ENCODE measurements at places on chromosomes 6 and 20. TPM values are rescaled to one million over a fixed set of nuclear protein-coding genes. Genes with fewer than 3 reads are reported as not detected.

- no peak overlapping the region for H3K27ac ChIP-seq
- no peak for DNase-seq
- H3K4me1 ChIP-seq: no peaks in the 10 kb centered on the region
- no peak overlapping the region for H3K4me3 ChIP-seq
- no peaks in the 10 kb centered on the region for H3K27me3 ChIP-seq
- no peaks in the 10 kb centered on the region for H3K36me3 ChIP-seq
These were observed 132.3 kb downstream of the PDE7B start for GRCh38 chr6:135983718-135984343.

DNA sequence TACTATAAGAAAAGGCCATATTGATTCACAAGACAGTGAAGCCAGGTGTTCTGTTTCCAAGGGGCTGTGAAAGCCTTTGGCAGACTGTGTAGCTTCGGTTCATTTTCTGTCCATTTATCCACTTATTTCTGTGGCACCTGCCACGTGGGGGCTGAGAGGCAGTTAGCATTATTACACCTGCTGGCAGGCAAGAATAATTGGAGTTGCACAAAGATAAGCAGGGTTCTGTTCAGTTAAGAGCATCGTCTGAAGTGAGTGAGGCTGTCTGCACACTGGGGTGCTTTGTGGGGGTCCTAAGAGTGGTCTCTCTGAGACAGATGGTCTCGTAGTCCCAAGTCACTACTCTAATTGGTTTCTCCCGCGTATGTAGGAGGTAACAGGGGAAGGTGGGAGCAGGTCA is 60.6 kb upstream of the CCN6 start:
- no peak overlapping the region for H3K27ac ChIP-seq
- H3K4me1 ChIP-seq: 0 out of 2 replicates have a peak, but pooled peaks cover 12% of the 10 kb centered on the region
- no peaks in the 10 kb centered on the region for H3K27me3 ChIP-seq
- DNase-seq: no peak
- H3K36me3 ChIP-seq: no peaks in the 10 kb centered on the region

- no peak overlapping the region for H3K27ac ChIP-seq
- no peaks in the 10 kb centered on the region for H3K4me1 ChIP-seq
- DNase-seq: peak; percentile 73
These were observed 41.5 kb upstream of the ADGRF1 start for GRCh38 chr6:47083586-47084047.

DNA sequence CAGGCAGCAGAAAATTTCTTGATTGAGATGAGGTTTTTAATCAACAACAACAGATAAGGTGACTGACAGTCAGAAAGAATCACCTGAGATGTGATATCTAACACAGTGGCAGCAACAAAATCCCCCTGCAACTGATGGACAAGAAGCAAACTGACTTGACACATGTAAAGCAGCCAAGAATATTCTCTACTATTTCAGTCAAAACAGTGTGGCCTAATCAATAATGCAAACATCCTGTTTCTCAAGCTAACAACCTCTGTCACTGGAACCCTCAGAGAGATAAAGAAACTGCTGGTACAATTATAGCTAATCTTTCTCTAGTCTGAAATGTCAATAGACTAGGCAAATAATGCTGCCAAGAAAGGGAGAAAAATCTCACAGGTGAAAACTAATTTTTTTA is 4.6 kb upstream of the CGA start:
- no peak overlapping the region for H3K4me3 ChIP-seq
- no peaks in the 10 kb centered on the region for H3K36me3 ChIP-seq
- no peaks in the 10 kb centered on the region for H3K27me3 ChIP-seq
- no peaks in the 10 kb centered on the region for H3K4me1 ChIP-seq

DNA sequence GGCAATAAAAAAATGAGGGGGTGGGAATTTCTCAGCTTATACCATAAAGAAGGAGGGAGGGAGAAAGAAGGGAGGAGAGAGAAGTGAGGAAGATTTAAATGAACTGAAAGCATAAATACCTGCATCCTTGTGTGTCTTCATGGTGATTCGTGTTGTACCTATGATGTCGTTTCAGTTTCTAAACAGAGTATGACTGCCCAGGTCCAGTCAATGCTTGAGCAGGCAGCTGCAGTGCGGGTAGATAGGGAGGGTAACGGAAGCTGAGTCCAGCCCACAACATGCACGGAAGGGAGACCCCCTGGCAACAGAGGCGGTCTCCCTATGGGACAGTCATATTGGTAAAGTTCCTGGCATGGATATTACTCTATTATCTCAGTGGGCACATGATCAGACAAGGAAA is 184.5 kb downstream of the KIF16B start:
- no peaks in the 10 kb centered on the region for H3K27me3 ChIP-seq
- H3K27ac ChIP-seq: no peak overlapping the region
- H3K36me3 ChIP-seq: no peaks in the 10 kb centered on the region
- no peaks in the 10 kb centered on the region for H3K4me1 ChIP-seq
- H3K4me3 ChIP-seq: no peak overlapping the region

- no peak for DNase-seq
- peak overlapping the region; percentile 17 for H3K27ac ChIP-seq
- H3K36me3 ChIP-seq: no peaks in the 10 kb centered on the region
These were observed 90.5 kb upstream of the ATXN1 start for GRCh38 chr6:16851758-16852157.

- H3K27ac ChIP-seq: no peak overlapping the region
- no peak for DNase-seq
- H3K4me1 ChIP-seq: no peaks in the 10 kb centered on the region
- H3K27me3 ChIP-seq: no peaks in the 10 kb centered on the region
- peaks cover 3% of the 10 kb centered on the region for H3K36me3 ChIP-seq
These were observed 37.0 kb upstream of the SAMHD1 start for GRCh38 chr20:36988494-36988966.

SYCP2L gene
- polyA plus RNA-seq: 0.82 TPM

ETV7 gene
- polyA plus RNA-seq: 0.31 TPM

CENPQ gene
- 2.5 TPM for polyA plus RNA-seq

SLC17A1 gene
- polyA plus RNA-seq: not detected

GPLD1 gene
- 1.5 TPM for polyA plus RNA-seq

GRCh38 chr6:31556307-31556706 is 8.9 kb downstream of the NFKBIL1 start:
- no peaks in the 10 kb centered on the region for H3K27me3 ChIP-seq
- peaks cover 30% of the 10 kb centered on the region for H3K36me3 ChIP-seq
- peaks cover 17% of the 10 kb centered on the region for H3K4me1 ChIP-seq
- no peak for DNase-seq
- no peak overlapping the region for H3K4me3 ChIP-seq

DNA sequence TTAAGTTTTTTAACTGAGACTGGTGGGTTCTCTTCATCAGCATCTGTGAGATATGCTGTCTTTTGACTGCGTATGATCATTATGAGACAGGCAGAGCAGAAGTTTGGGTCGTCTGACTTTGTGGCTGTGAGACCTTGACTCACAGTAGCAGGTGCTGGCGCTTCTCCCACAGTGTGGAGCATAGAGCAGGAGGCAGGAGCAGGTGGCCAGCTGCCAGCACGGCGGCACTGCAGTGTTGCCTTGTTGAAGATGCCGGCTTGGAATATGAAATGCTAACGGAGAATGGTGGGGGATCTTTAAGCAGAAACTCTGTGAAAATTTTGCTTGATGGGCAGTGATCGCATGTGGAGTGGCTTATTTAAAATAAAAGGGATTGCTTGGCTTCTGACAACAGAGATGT is 105.0 kb downstream of the TIAM2 start:
- peaks cover 4% of the 10 kb centered on the region for H3K36me3 ChIP-seq
- H3K4me3 ChIP-seq: no peak overlapping the region
- H3K27ac ChIP-seq: no peak overlapping the region
- no peaks in the 10 kb centered on the region for H3K27me3 ChIP-seq
- no peak for DNase-seq
- peaks cover 9% of the 10 kb centered on the region for H3K4me1 ChIP-seq

GRCh38 chr6:43013097-43013842 is 476 bp downstream of the MEA1 start:
- H3K36me3 ChIP-seq: peaks cover 50% of the 10 kb centered on the region
- H3K4me1 ChIP-seq: peaks cover 3% of the 10 kb centered on the region
- no peak for DNase-seq

- H3K4me3 ChIP-seq: no peak overlapping the region
- no peak overlapping the region for H3K27ac ChIP-seq
- DNase-seq: no peak
- no peaks in the 10 kb centered on the region for H3K36me3 ChIP-seq
- H3K27me3 ChIP-seq: no peaks in the 10 kb centered on the region
These were observed 39.6 kb downstream of the TFEB start for GRCh38 chr6:41695825-41696224.

DNA sequence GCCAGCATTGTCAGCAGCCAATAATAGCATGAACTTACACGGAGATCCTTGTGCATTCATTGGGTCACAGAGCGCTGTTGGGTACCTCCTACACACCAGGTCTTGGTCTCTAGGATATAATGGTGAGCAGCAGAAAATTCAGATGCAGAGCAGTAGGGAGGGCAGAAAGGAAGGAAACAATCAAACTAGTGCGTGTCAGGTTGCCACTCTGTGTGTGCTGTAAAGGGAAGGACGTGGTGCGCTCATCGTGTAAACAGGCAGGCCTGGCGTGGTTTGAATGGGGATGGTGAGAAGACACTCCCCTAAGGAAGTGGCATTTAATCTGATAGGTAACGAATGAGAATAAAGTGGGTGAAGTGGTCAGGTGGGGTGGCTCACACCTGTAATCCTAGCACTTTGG is 336.4 kb downstream of the CDH26 start:
- DNase-seq: no peak
- no peaks in the 10 kb centered on the region for H3K36me3 ChIP-seq
- no peaks in the 10 kb centered on the region for H3K27me3 ChIP-seq
- no peaks in the 10 kb centered on the region for H3K4me1 ChIP-seq
- H3K4me3 ChIP-seq: no peak overlapping the region
- no peak overlapping the region for H3K27ac ChIP-seq

DNA sequence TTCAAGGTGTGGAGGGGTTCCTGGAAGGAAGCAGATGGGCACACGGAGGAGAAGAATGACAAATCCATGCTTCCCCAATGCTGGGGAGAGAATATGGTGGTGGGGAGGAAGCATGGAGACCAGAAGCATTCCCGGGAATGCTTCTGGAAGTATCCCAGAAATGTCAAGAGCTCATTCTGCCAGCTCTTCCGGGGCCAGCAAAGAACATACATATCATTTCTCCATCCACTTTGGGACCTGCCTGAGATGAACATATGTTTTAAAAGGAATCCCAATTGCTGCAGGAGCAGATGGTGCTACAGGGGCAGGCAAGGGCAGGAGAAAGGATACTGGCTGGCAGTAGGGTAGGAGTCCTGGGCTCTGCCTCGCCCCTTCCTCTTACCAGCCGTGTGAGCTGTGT is 37.9 kb upstream of the CCDC167 start:
- no peak overlapping the region for H3K4me3 ChIP-seq
- H3K27me3 ChIP-seq: peaks cover 28% of the 10 kb centered on the region
- H3K27ac ChIP-seq: no peak overlapping the region

GRCh38 chr20:45918779-45919537 is 7.0 kb upstream of the PLTP start:
- no peaks in the 10 kb centered on the region for H3K27me3 ChIP-seq
- H3K27ac ChIP-seq: peak overlapping the region; percentile 40
- no peaks in the 10 kb centered on the region for H3K36me3 ChIP-seq
- no peak overlapping the region for H3K4me3 ChIP-seq
- no peak for DNase-seq
